Activated CD8-positive, alpha-beta memory T cell treated with anti-CD3 and anti-CD28 coated beads for 1 hour (primary cell): ENCODE measurements at places on chromosomes 3 and 15.

- no peak for DNase-seq
These were observed 4.5 kb upstream of the RPL24 start for GRCh38 chr3:101690972-101691371.

GRCh38 chr15:23762026-23762425, 74.9 kb upstream of the NDN start:
- no peak for DNase-seq

DNA sequence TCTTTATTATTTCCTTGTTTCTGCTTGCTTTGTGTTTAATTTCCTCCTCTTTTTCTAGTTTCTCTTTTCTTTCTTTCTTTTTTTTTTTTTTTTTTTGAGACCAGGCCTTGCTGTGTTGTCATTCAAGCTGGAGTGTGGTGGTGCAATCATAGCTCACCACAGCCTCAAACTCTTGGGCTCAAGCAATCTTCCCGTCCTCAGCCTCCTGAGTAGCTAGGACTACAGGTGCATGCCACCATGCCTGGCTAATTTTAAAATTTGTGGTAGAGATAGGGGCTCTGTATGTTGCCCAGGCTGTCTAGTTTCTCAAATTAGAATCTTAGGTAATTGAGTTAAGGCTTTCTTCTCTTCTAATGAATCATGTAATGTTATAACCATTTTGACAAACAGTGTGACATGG, 22.4 kb downstream of the SLMAP start:
- no peak for DNase-seq

GRCh38 chr3:124033360-124034015, 41.6 kb upstream of the ROPN1 start:
- no peak for DNase-seq

DNA sequence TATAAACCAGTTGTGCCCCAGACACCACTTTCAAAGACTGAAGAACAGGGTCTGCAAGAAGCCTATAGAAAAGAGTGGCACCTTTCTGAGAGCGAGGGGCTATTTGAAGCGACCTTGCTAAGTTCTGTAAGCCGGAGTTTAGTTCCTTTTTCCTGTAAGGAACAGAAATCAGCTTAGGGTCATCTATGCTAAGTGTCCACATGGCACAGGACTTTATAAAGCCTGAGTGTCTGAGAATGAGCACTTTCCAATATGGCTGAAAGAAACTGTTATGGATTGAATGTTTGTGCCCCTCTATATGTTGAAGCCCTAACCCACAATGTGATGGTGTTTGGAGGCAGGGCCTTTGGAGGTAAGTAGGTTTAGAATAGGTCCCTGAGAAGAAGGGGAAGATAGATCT, 4.0 kb upstream of the A4GNT start:
- DNase-seq: no peak

DNA sequence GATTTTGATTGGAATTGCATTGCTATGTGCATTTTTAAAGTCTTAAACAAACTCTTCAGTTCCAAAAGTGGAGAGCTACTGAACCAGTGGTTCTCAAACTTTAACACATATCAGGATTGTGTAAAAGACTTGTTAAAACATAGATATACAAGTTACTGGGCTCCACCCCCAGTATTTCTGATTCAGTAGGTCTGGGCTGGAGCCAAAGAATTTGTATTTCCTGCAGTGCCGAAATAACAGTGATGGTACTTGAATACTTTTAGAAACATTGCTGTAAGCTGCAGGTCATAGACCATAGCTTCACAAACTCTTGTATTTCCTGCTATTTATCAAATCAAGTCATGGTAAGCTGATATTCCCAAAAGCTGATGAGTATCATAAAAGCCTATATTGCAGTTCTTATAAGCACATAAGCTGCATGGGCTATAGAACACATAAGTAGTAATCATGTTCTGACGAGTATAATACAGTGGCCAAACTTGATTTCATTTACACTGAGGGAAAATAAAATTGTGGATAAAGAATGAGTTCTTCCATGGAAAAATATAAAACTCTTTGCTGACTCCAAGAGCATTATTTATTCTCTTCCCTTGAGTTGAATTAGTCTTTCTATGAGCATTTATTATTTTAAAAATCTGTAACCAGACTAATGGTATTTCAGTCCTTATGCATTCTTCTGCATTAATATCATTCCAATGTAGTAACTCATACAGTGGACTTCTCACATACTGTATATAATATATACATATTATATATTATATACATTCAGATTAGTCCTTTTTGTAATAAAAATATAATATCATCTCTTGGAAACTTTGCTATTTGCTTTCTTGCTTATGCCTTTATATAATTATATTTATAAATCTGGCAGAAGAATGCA, 550.5 kb upstream of the AGTR1 start:
- DNase-seq: no peak

- no peak for DNase-seq
These were observed 109.5 kb downstream of the ROBO2 start for GRCh38 chr3:77149382-77149781.

DNA sequence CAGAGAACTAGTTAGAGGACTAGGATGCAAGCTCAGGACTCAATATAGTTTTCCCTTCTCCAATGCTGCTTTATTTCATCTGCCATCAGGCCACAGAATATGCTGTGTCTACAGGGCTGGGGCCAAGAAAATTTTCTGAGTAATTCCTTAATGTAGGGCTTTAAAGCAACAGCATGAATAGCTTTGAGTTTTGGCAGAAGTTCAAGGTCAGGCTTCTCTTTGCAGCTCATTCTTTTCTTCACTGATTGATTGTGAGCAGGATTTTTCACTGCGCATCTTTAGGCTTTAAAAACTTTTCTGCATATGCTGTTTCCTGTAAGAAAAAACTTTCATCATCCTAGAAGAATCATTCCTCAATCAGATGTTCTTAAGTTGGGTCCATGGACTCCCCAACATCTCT, 4.6 kb downstream of the TMEM108 start:
- DNase-seq: no peak

GRCh38 chr3:100899440-100900091, 93.7 kb downstream of the ABI3BP start:
- no peak for DNase-seq

DNA sequence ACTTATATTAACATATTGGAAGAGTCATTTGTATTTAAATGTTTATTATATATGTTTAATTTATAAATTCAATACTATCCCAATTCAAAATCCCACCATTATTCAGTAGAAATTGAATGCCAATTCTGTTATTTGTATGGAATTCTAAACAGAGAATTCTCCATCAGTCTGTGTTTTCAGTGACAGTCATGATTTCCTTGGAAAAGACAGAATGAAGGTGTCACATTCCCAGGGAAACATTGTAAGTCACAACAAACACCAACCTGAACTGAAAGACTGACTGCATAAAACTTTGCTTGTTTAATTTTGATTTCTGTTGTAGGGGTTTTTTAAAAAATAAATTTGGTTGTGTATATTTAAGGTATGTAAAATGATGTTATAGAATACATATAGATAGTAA, 769.8 kb upstream of the BCHE start:
- no peak for DNase-seq

- no peak for DNase-seq
These were observed 46.8 kb upstream of the POMGNT2 start for GRCh38 chr3:43152649-43153048.

DNA sequence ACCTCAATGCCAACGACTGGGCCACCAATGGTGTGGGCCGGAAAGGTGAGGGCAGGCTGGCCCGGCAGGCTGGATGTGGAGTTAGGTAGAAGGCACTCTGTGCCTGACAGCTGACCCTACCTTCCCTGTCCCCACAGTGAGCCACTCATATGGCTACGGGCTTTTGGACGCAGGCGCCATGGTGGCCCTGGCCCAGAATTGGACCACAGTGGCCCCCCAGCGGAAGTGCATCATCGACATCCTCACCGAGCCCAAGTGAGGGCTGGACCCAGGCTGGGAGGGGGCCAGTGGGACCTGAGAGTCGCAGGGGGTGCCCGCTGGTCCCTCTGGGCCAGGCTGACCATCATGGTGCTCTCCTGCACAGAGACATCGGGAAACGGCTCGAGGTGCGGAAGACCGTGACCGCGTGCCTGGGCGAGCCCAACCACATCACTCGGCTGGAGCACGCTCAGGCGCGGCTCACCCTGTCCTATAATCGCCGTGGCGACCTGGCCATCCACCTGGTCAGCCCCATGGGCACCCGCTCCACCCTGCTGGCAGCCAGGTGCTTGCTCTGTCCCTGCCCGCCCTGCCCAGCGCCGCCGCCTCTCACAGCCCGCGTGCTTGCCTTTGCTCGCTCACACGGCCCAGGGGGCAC, 4.5 kb upstream of the FES start:
- DNase-seq: no peak
